T1000 (cell line): ENCODE measurements at places on chromosomes 16 and 17.

DNA sequence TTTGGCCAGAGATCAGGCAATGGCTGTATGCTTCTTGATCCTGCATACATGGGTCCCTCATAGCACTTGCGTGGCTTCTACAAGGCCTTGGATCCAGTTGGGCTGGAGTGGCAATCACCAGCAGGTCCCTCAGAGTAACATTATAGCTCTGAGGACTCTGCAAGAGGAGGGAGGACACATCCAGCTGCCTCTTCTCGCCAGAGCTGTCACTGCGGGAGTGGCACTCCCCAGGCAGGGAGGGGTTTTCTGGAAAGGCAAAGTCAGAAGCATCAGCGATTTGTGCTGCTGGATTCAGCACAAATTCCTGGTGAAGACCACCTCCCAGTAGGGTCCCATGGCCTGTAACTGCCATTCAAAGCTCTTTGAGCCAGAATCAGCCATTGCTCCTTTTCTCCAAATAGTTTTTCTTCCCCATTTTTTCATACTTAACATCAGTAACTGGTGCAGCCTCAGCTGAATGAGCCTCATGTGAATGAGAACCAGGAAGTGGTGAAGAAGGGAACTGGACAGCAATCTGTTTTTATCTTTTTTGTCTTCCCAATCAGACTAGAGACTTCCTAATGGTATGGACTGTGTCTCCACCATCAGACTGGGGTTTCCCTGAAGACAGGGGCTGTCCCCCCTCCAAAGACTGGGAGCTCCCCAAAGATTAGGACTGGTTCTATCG lies 40.6 kb upstream of the HOXB13 start:
- no peak for DNase-seq

DNA sequence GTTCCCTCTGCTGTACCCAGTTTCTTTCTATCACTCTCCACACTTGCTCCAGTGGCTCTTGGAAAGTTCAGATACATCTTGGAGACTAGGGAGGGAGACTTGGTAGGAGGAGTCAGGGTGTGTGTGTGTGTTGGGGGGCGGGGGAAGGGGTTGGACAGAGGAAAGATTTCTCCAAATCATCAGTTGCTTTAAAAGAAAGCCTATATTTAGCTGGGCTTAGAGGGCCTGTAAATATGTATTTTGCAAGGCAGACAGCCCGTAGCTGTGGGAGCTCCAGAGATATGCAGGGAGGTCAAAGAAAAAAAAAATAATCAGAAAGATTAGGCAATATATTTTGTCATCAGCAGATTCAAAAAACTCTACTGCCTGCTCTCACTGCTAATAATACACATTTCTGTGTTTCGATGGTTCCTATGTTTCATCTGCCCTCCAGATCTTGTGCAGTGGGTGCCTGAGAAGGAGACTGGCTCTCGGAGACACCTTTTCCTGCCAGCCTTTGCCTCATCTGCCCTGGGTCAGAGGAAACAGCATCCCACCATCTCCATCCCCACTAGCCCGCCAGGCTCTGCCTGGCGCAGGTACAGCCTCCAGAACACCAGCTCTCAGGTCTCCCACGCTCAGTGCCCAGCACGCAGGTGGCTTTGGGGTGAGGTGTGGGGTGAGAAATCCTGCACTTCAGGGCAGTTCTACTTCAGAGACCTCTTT lies 4.8 kb upstream of the PPP1R9B start:
- no peak for DNase-seq

DNA sequence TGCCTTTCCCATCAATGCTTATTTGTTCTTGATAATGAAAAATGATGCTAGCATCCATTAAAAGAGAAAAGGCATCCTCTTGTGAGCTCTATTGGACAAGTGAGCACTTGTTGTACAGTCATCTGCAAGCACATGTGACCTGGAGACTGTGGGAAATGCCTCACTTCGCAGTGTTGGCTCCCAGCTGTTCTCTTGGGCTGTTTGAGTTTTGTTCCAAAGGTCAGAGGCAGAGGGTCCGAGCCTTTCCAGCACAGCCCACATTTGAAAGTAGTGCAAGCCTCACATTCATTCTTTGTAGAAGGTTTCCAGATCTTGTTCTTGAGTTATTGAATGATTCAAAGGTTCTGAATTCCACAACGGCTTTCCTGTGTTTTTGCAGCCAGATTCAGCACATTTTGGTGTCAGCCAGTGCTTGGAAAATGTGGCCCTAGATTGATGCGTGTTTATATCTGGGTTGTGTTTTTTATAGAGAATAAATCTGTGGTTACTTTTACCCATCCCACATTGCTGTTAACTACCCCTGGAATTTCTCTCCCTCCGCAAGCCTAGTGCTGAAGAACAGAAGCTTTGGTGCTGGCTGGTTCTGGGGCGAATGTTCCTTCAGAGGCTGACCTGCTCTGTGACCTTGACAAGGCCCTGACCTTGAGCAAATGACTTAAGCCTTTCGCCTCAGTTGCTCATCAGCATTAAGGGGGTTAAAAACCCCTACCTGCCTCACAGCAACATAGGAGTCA lies 49.8 kb downstream of the CDH1 start:
- DNase-seq: no peak

- DNase-seq: peak; percentile 39
Observed at GRCh38 chr17:30550512-30551273, 73.5 kb downstream of the GOSR1 start.

DNA sequence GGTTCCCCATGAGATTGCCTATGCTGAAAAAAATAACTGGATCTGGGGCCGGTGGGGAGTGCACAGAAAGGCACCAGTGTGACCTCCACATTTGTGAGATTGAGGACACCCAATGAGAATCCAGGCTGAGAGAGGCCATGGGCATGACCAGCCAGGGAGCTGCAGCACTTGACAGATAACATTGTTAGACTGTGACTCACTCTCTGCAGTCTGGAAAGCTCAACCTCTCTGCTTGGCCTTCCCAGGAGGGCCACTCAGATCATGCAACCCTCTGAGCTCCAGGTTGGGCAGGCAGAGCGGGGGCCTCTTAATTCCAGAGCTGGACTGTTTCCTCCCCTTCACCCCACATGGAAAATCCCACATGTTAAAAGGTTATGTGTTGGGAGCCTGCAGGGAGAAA lies 30.1 kb downstream of the FZD2 start:
- DNase-seq: peak; percentile 62

DNA sequence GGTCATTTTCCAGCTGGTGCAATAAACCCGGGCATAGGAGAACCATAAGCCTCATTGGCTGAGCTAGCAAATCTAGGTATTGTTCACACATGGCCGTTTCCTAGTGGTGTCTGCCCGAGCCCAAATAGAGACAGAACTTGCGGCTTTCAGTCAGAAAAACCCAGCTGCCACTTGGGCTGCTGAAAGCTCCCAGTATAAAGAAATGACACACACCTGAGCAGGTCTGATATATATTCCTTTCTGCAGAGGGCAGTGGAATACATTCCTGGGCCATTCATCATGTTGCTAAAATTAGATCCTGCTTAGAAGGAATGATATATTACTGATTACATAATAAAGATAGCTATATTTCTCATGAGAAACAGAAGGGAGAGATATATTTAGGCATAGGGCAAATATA lies 83.9 kb upstream of the IRX5 start:
- no peak for DNase-seq

DNA sequence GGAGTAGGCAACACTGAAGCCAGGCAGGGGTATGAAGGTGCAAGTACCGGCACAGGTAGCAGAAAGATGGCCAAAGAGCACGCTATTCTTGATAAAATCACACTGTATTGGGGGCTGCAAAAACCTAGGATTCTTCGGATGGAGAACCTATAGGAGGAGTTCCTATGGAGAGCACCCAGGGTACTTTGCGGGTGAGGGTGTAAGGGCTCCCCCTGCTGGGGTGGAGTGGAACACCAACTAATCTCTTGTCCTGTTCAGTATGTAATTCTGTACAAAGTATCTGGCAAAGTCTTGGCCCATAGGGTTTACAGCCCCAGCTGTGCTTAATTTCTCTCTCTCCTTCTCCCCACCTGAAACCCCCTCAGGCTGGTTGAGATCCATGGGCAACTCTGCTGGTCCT lies 393.1 kb upstream of the ASIC2 start:
- no peak for DNase-seq

DNA sequence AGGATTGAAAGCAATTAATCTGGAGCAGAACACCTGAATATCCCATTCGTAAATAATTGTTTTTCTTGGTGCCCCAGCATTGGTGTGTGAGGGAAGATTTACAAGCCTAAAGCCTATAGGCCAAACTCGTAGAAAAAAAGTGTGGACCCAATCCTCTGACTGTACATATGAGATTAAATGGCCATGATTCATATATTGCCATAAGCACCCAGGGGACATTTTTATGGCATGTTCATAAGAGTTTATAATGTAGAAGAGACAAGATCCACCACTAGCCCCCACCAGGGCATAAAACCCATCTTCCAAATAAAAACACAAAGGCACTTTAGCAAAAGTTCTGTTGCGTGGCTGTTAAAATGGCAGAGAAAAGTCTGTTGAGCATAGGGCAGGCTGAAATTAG lies 15.5 kb upstream of the SALL1 start:
- no peak for DNase-seq

DNA sequence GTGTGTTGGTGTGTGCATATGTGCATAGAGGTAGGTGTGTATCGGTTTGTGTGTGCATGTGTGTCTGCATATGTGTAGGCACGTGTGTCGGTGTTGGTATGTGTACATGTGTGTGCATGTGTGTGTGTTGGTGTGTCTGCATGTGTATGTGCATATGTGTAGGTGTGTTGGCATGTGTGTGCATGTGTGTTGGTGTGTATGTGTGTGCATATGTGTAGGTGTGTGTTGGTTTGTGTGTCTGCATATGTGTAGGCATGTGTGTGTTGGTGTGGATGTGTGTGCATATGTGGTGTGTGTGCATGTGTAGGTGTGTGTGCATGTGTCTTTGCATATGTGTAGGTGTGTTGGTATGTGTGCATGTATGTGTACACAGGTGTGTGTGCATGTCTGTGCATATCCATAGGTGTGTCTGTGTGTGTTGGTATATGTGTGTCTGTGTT lies 3.9 kb upstream of the AATK start:
- no peak for DNase-seq

GRCh38 chr16:4836727-4837126 lies 10.4 kb downstream of the GLYR1 start:
- DNase-seq: no peak

GRCh38 chr16:20865420-20866131 lies 34.6 kb downstream of the DCUN1D3 start:
- DNase-seq: no peak

- no peak for DNase-seq
Observed at GRCh38 chr16:46788891-46789474, 40.8 kb upstream of the MYLK3 start.

- DNase-seq: peak; percentile 43
Observed at GRCh38 chr17:30372755-30373154, 6.0 kb upstream of the CPD start.

GRCh38 chr16:14146445-14146844 lies 75.3 kb downstream of the MRTFB start:
- DNase-seq: no peak

GRCh38 chr17:44464037-44464436 lies 39.2 kb downstream of the GPATCH8 start:
- no peak for DNase-seq

DNA sequence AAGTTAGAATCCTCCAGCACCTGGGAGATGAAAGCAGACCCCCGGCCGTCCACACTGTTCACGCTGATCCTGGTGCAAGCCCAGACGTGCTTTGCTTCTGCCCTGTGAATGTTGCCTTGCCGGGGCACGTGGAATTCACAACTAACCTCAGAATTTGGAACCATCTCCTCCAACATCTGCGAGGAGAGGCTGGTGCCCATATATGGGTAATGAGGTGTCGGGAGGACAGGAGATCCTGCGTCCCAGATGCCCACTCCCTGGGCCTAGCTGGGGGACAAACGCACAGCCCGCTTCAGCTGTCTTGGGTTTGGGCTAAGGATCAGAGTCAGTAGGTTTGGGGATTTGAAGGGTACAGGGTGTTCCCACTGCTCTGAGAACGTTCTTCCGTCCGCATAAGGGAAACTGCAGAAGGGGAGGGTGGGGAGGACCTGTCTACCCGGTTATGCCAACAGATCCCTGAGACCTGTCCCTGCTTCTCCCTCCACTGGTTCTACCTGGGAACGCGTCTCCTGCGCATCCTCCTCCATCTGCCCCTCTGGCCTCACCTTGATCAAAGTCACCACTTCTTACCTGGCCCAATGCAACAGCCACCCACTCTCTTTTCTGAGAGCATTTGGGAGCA lies 14.1 kb downstream of the PPL start:
- DNase-seq: no peak

- DNase-seq: no peak
Observed at GRCh38 chr16:57361404-57361803, 2.8 kb downstream of the CCL22 start.

GRCh38 chr17:21214777-21215541 lies 998 bp upstream of the TMEM11 start:
- DNase-seq: no peak

- no peak for DNase-seq
Observed at GRCh38 chr16:28091656-28092055, 28.1 kb upstream of the GSG1L start.

DNA sequence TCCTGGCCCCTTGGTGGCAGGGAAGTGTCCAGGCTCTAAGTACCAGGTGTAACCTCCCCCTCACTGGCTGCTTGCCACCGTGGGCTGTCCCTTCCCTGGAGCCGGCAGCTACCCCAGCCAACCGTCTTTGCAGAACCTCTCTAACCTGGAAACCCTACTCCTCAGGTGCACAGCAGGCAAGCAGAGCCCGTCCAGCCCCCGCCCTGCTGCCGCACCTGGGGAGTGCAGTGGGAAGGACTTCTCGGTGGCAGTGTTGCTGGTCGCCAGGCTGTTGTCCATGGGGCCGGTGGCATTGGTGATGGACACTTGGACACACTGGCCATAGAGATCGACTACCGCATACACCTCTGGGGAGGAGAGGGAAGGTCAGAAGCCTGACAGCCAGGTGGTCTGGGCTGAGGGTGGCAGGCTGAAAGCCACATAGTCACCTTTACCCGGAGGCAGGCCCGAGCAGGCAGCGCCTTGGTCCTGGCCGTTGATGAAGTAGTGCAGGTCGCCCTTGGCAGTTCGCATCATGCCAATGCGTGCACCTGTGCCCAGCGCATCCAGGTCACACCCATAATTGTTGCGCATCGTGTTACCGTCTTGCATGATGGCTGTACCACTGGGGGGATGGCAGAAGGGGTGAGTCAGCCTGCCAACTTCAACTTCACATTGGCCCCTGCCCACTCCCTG lies 6.5 kb downstream of the NEURL4 start:
- DNase-seq: no peak

- DNase-seq: no peak
Observed at GRCh38 chr17:18380471-18381157, 3.0 kb downstream of the EVPLL start.

- no peak for DNase-seq
Observed at GRCh38 chr16:68355447-68356248, 44.8 kb downstream of the PRMT7 start.

DNA sequence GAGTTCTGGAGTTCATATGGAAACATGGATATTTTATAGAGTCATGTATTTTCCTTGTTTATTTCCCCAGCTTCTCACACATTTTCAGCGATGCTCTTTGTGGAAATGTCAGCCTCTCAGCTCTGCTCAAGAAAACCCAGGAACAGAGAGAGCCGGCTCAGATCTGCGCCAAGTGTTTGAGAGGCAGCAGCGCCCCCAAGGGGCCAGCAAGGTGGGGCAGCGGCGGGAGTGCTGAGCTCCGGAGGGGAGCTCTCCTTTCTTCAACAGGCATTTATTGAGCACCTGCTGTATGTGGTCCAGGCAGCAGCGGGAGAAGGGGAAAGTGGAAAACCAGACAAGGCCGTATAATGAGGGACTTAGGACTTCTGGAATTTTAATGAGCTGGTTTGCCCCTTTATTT lies 421.1 kb upstream of the C16orf82 start:
- no peak for DNase-seq

- no peak for DNase-seq
Observed at GRCh38 chr17:63984236-63984635, 11.5 kb upstream of the SCN4A start.
